Kasumi-1 (cell line): ENCODE measurements at places on chromosomes 6 and 20.

DNA sequence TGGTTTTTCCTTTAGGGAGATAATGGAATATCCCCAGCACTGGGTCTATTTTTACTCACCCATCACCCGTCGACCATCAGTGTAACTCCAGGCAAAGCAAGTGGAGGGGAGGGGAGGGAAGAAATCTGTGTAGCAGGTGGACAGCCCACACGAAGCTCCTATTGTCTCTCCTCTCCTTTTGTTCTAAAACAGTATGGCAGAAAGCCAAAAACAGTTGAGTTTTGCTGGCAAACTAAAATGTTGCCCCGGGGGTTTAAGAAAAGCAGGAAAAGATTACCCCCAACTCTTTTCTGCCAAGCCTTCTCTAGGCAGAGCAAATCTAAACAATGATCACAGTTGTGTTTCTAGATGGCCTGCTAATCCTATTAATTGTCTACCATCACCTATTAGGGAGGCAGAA lies 89.7 kb downstream of the PREP start:
- no peak for DNase-seq

DNA sequence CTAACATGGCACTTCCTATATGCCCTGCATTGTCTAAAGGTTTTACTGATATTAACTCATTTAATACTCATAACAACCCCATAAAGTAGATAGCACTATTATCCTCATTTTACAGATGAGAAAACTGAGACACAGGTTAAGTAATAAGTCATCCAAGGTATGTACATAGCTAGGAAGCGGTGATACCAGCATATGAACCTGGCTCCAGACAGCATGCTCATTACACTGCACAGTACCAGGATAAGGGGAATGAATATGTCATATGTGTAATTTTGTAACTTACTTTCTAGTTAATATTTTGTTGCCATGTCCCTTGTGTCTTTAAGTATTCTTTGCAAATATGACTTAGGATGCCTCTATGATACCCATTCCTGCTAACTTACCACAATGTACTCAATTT lies 53.2 kb upstream of the PBOV1 start:
- DNase-seq: no peak

GRCh38 chr6:41100871-41101287 lies 28.1 kb downstream of the NFYA start:
- no peak for DNase-seq

DNA sequence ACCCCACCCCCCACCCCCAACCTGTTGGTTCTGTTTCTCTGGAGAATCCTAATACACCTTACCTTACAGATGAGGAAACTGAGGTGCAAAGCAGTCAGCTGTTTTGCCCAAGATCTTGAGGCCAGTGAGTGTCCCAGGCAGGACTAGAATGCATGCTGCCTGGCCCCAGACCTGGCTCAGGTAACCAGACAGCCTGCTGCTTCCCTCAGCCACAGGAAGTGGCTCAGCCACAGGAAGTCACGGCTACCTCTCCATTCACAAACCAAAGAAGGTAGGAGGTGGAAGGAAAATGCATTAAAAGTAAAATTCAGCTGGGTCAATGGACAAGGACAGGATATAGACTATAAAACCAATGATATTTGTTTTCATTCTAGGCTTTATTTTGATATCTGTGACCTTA lies 517.6 kb downstream of the CD83 start:
- no peak for DNase-seq

GRCh38 chr6:11064836-11065235 lies 20.7 kb upstream of the ELOVL2 start:
- DNase-seq: no peak

DNA sequence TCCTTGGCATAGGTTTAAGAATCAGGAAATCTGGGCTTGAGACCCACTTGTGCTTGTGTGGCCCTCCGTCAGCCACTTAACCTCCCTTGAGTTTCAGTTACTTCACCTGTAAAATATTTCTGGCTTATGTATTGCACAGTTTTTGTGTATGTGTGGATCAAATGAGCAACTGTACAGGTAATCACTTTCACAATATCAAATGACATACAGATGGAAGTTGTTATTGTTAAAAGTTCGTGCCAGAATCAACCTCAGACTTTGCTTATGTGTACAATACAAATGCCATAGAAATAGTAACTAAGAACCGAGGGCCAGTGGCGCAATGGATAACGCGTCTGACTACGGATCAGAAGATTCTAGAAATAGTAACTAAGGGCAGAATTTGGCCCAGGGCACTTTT lies 65.6 kb upstream of the KIF13A start:
- DNase-seq: no peak

- no peak for DNase-seq
These were observed 190.8 kb upstream of the NOX3 start for GRCh38 chr6:155646443-155646842.

- no peak for DNase-seq
These were observed 64.8 kb upstream of the KIF25 start for GRCh38 chr6:167932468-167933276.

DNA sequence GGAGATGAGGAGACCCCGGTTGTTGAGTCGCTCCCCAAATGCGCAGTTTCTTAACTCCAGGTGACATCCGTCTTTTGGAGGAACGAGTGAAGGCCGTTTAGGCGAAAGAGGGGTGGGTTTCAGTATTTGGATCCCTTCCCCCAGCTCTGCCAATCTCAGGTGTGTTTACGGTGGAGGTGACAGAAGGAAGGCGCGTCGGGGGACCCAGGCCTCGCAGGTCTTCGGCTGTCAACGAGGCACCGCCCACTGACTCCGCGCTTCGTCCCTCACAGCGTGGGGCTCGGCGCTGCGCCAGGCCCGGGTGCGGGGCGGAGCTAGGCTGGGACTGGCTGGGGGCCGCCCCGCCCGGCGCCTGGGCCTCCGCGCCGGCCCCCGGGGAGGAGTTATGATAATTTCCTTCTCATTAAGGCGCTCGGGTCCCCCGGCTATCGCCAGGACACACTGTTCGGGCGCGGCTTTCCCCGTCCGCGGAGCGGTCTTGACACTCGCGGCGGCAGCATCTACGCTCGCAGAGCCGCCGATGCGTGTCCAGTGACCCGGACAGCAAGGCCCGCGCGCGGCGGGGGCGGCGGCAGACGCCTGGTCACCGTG lies at the start of gene TFAP2C:
TSS of gene TFAP2C (plus strand) at position 434 of the 591 bp plus-strand sequence. CDS start 239 bp downstream, outside the sequence.
- DNase-seq: no peak

DNA sequence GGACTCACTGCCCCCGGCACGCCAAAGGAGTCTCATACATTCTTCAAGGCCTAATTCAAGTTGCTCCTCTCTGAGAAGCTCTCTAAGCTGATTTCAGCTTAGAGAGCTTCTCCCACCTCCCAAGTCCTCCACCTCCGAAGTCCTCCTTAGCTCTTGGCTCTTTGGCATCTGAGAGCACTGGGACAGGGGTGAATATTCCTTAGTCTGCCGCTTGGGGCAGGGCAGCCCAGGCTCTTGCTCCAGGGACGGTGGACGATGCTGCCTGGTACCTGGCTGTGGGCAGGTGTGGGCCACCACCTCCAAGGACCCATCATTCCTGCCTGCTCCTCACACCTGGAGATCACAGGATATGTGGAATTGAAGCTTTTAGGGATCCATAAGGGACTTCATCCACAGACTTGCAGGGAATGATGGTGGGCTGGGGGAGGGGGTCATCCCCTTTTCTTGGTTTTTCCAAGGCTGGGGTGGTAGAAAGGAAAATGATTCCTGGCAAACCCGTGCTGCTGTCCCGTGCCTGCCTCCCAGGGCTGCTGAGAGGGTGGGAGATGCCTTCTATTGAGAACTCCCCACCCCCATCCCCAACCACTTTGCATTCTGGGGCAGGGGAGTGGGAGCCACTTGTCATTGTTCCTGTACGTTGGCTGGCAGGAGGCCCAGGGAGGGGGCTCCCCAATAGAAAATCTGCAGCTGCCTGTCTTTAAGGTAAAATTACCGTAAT lies 57.4 kb downstream of the ARHGAP40 start:
- peak; percentile 31 for DNase-seq

GRCh38 chr20:10857352-10858070 lies 183.7 kb upstream of the JAG1 start:
- DNase-seq: peak; percentile 84

GRCh38 chr20:51434580-51435247 lies 107.8 kb downstream of the NFATC2 start:
- no peak for DNase-seq

DNA sequence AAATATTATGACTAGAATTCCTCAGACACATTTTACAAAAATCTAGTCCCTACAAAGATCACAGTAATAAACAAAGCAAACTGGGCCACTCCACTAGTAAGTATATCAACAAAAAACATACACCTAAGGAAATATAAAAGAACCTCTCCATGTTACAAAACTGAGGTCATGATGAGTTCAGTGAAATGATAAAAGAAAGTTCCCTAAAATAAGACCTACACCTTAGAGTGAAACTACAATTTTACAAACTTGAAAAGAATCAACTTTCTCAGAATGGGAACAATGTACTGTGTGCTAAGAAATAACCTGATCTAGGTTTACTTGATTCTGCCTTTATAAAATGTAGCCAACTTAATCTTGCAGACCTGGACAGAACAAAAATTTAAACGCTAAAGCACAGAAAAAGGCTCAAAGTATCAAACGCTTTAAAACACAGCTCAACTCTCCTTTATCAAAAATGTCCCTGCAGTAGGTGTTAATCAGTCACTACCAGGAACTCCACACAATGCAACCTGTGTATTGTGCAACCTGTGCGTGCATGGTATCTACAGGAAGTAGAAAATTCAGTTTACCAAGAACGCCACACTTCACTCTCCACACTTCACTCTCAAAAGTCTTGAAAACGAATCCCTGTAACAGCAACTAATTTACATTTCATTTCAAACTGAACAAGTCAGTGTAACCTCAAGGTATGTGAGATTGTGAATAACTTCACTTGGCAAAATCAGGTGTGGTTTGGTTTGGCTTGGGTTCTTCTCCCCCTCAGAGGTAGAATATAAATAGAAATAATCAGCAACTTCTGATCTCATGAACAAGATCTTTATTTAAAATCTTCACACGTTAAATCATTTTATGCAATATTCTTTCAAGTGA lies 1.8 kb downstream of the RALGAPA2 start:
- DNase-seq: peak; percentile 25

DNA sequence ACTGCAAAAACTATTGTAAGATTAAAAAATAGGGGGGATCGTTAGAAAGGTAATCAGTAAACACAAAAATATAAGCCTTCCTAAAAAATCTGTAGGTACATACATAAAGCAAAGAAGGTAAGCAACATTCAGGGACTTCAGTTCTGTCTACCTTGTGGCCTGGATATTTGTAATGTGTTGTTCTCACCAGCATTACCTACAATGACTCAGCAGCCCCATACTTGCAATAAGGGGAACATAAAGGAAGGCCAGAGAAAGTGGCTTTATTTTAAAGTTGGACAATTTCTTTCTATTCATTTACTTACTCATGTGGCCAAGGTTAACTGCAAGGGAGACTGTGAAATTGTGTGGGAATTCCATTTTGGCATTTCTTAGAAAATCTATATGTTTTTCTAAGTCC lies 277.2 kb upstream of the PREP start:
- no peak for DNase-seq

GRCh38 chr6:149503276-149503675 lies 18.5 kb upstream of the ZC3H12D start:
- no peak for DNase-seq

GRCh38 chr6:125869427-125869826 lies 78.7 kb downstream of the NCOA7 start:
- no peak for DNase-seq

- no peak for DNase-seq
These were observed 14.0 kb downstream of the FRK start for GRCh38 chr6:116046737-116047136.

DNA sequence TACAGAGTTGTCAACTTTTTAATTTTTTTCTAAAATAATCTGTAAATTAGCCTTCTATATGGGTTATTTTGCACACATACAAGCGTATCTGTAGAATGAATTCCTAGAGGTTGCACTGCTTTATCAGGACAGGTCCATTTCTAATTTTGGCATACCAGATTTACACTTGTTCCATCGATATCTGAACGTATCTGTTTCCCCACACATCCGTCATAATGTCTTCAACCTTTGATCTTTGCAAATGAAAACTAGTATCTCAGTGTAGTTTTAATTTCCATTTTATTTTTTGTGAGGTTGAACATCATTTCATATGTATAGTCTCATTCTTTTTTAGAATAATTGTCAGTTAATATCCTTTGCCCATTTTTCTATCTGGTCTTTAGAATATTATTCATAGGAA lies 22.7 kb downstream of the SENP6 start:
- DNase-seq: no peak

GRCh38 chr6:138272533-138273315 lies 54.4 kb upstream of the PBOV1 start:
- DNase-seq: no peak

DNA sequence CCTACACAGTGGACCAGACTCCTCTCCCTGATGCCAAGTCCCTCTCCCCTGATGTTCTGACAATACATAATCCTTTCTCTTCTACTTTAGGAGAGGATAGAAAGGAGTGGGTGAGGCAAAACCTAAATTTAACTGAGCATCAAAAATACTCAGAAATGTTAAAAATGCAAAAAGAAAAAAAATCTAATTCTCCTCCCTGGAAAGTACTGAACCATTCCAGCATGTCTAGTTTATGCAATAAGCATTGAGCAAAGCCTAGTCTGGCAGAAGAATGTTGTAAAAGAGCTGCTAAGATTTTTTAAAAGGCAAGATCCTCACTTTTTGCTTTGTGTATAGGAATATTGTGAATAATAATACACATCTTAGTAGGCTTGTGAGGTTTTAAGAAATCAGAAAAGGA lies 116.6 kb upstream of the STXBP5 start:
- DNase-seq: no peak

DNA sequence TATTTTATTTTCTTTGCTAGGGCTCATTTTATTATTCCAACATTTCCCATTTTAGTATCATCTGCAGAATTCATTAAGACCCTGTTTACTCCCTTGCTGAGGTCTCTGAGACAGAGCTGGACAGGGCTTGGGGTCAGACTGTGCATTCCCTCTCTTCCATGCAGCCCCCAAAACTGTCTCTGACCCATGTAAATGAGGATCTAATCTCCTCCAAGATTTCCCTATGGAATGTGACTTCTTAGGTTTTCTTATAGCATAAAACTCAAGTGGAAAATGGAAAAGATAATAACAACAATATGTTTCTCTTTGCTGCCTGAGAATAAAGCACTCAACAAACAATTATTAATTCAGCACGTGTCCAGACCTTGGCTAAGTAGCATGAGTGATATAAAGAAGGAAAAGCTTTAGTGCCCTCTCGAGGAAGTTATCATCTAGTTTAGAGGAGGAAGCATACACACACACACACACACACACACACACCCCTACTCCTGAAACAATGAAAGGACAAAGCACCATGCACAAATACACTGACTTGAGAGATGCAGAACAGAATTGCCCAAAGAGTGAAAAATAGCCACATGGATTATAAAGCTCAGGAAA lies 815.5 kb downstream of the BCKDHB start:
- no peak for DNase-seq

- no peak for DNase-seq
These were observed 38.6 kb upstream of the PIM1 start for GRCh38 chr6:37131104-37131959.

GRCh38 chr6:127404594-127405178 lies 54.5 kb downstream of the KIAA0408 start:
- no peak for DNase-seq

DNA sequence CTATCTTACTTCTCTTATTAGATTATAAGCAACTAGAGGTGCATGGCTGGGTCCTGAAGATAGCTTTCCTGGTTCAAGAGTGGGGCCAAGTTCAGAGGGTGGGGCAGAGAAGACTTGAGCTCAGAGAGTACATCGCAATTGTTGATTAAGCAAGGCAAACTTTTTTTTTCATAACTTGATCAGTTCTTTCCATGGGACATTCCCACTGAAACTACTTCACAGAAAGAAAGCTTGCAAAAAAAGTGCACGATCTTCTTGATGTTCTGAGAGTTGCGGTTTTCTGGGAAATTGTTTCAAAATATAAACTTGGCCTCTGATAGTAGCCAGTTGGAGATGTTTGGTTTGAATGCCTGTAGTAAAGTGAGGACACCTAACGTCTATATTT lies 100.9 kb downstream of the ZDHHC14 start:
- no peak for DNase-seq
